ENCODE measurements at places on chromosomes 1 and 21.
A peak's percentile ranks its signal among the peaks of the same experiment; 100 is the strongest.

- no peak for DNase-seq
Observed at GRCh38 chr1:14320518-14320917, 278.0 kb upstream of the KAZN start.

DNA sequence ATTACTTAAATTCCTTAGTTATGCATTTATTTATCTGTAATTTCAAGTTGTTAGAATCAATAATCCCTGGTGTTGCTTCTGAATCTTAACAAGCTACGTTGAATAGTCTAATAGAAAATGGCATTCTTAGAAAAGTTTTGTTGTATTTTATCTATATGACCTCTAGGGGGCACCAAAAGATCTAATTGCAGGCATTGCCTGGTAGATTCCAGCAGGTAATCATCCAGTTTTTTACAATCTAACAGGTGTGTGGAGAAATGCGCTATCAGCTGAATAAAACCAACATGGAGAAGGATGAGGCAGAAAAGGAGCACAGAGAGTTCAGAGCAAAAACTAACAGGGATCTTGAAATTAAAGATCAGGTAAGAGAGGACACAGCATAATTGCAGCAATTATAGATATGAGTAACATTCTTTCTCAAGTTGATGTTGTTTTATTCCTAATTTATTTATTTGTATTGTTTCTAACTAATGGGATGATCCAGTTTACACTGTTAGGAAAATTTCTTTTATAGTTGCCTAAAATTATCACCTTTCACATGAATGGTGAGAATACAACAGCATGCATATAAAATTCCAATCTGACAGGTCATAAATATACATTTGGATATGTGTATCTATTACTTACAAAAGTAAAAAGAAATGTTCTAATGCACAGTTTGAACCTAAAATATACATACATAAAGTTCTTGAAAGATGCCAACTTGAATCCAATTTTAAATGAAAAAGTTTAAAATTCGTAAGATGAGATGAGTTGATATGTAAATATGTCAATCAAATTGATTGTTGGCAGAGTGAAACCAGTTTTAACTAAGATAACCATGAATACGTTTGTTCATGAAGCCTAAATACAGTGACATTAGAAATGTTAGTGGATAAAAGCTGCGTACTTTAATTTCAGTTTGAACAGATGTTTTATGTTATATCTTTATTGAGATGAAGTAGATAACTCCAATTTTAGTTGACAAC is 88.4 kb downstream of the SDCCAG8 start:
- peak; percentile 100 for DNase-seq

DNA sequence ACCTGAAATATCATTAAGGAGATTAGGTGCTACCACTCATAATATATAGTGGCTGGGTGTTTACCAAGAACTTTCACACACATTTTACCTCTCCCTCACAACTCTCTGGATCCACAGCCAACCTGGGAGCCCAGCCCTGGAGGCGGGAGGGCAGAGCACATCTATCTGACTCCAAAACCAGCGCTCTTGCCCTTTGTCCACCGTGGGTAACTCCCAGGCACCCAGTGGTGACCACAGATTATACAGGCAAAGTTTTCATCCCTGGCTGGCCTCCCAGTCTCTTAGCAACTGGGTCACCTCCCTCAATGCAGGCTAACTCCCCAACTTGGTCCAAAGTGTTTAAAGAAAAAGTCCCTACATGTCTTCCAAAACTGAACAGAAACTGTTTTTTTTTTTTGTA is 2.4 kb downstream of the PAQR7 start:
- no peak for DNase-seq

- DNase-seq: no peak
Observed at GRCh38 chr1:30399026-30399425, 324.4 kb downstream of the MATN1 start.

- DNase-seq: no peak
Observed at GRCh38 chr1:247402120-247402675, 13.8 kb upstream of the NLRP3 start.

GRCh38 chr1:234545517-234546386 is 64.2 kb downstream of the IRF2BP2 start:
- no peak for DNase-seq

DNA sequence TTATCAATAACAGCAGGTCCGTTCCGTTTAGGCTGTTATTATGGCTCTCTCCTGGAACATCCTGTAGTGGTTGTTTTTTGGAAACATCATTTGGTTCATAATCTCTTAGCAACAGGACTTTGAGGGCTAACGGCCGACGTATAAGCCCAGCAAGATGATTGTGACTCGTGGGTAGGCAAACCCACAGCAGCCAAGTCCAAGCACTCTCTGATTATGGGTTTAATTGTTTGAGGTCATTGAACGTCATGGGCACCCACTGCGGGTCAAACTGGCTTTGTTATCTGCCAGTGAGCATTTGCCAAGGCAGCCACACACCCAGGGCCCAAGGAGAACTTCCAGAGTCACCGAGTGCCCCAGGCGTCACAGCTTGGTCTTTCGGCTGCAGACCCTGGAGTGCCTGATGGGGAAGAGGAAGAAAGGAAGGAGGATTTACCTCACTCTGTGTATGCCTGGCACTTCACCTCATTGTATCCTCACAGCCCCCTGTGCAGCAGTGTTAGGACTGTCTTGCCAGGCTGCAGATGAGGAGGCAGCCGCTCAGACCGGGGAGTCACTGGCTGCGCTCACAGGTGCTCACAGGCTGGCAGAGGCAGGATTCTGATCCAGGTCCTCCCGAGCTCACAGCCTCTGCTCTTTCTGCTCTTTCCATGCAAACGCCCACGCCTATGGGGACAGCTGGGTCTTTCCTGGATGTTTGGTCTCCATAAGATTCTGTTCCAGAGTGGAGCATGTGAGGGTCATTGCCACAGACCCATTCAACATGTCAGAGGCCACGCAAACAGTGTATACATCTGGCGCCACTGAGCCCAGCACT is 30.8 kb upstream of the EPS8L3 start:
- no peak for DNase-seq

- no peak for DNase-seq
Observed at GRCh38 chr1:22915231-22915630, 57.4 kb downstream of the LACTBL1 start.

DNA sequence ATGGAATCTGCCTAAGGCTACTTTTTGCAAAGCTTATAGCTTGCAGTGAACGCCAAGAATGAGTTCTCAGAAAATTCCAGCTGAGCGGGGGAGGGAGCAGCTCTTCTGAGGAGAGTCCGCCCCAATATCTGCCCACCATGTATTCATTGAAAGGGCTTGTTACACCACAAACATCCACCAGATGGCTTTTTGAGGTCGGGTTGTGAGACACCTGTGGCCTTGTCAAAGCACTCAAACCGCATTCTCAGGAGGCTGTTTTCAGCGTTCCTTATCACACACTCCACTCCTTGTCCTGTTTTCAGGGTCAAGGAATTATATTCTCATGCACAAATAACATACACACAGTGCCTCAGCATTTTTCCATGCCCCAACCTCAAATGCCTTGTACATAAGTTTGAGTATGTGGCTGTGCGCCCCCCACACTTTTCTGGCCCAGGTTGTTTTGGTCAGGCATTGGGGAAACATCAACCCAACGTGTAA is 3.9 kb upstream of the C4BPB start:
- peak; percentile 1 for DNase-seq

DNA sequence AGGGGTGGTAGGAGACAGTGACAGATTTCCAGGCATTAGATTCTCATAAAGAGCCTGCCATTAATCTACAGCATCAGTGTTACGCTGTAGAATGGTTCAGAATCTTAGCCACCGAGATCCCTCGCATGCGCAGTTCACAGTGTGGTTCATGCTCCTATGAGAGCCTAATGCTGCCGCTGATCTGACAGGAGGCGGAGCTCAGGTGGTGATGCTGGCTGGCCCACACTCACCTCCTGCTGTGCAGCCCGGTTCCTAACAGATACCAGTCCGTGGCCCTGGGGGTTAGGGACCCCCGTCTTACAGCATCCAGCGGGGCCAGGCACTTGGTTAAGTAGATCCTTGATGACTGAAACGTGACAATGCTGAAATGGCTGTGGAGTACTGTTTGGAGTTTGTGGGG is 163.6 kb upstream of the C1orf21 start:
- DNase-seq: no peak

DNA sequence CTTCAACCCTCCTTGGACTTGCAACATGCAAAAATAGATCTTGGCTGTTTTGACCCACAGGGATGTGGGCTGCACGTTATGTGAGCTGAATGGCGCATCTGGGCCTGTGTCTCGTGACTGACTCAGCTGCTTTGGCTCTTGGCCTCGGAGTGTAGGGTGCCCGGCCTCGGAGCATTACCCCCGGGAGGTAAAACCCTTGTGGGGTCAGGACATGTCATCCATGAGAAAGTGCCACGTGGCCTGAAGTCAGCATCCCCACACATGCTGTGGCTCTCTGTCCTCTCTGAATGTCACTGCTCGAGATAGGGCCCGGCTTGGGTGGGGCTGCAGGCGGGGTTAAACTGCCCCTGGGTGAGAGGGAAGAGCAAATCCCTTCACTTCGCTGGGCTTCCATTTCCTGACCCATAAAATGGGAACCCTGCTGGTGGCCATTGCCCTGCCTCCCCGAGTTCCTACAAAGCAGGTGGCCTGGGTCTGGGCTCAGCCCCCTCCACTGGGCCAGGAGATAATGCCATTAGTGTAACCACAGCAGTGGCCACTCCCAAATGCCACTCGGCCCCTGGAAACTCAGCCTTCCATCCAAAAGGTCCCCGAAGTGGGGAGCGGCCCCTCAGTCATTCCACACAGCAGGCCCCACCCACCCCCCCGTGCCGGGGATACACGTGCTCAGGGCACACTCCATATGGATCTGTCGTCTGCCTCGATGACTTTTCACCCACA is 22.8 kb upstream of the TSPEAR start:
- DNase-seq: no peak

DNA sequence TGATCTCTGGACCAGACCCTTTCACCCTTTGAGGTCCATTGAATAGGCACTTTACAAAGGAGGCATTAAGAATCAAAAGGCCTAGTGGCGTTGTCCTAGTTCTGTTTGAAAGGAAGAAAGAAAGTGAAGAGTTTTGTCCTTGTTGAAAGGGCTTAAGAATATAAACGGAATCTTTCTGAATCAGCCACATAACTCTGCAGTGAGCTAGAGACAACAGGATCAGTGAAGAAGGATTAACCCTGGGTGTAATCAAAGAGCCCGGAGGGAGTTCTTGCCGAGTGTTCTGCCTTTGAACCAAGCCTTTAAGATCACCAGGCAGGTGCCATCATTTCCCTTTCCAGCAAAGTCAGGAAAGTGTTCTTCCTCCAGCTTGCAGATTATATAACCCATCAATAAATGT is 54.8 kb upstream of the CNTN2 start:
- no peak for DNase-seq

DNA sequence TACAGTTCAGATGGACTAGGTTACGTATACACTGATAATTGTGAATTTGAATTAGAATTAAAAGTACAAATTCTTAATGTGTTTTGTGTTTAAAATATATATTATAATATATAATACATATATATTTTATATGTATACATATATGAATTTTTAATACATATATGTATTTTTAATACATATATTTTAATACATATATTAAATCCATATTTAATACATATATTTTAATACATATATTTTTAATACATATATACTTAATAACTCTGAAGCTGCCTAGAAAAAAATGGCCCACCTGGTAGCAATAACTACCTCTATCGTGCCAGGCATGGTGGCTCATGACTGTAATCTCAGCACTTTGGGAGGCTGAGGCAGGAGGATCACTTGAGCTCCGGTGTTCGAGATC is 179.1 kb upstream of the SAMSN1 start:
- DNase-seq: no peak

- DNase-seq: no peak
Observed at GRCh38 chr1:167443757-167444156, 74.6 kb downstream of the CD247 start.

GRCh38 chr1:35660581-35661473 is 19.5 kb upstream of the PSMB2 start:
- DNase-seq: no peak

DNA sequence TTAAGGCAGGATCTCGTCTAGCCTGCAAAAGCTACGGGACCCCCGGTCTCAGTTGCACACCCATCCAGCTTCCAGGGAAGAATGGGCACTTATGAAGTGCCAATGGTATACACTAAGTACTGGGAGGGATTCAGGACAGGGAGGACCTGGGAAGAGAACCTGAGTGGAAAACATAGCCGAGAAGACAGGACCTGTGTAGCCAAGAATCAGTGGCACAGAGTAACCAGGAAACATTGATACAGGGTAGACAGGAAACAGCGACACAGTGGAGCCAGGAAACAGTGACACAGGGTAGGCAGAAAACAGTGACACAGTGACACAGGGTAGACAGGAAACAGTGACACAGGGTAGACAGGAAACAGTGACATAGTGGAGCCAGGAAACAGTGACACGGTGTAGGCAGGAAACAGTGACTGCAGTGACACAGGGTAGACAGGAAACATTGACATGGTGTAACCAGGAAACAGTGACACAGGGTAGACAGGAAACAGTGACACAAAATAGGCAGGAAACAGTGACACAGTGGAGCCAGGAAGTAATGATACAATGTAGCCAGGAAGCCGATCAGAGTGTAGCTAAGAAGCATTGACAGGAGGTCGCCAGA is 138.0 kb upstream of the ARHGEF16 start:
- no peak for DNase-seq

DNA sequence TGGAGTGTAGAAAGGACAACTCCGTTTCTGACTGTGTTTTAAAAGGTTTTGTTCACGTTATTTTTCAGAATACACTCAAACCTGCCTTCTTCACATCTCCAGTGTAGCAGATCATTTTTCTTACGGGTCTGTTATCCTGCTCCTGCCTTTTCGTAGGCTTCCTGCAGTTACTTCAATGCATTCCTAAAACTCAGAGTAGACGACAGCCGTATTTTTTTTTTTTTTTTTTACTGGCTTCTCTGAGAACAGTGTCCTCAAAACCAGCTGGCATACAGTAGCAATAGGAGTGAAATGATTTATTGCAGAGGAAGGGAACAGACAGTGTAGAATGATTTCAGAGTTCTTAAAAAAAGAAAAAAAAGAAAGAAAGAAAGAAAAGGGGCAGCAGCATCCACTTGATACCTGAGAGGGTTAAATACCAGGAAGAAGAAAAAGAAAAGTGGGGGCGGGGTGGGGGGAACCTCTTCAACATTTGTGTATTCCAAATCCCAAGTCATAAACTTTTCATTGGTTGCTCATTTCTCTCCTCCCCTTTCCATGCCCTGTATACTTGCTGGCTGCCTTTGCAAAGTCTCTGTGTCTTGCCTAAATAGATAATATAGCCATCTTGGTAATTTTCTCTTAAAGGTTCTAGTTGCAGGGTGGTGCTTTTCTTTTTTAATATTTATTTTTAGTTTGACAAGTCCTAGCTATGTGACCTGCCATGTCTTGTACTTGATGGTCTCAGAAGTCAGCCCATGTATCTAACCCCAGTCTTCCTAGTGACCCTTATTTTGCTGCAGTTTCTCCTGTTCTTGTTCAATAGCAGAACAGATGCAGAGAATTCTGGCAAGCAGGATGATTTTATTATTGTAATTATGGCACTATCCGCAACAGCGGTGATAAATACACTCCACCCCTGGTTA is 2.8 kb downstream of the TGFB2 start:
- no peak for DNase-seq

GRCh38 chr1:84442256-84442655 is 36.8 kb upstream of the RPF1 start:
- peak; percentile 41 for DNase-seq

Measured in NCI-H1694 (cell line).